Renal cortical epithelial cell (primary cell): ENCODE measurements at places on chromosomes 16 and 17.
A peak's percentile ranks its signal among the peaks of the same experiment; 100 is the strongest.

GRCh38 chr16:50146479-50147435, 6.3 kb upstream of the TENT4B start:
- peak; percentile 99 for DNase-seq

DNA sequence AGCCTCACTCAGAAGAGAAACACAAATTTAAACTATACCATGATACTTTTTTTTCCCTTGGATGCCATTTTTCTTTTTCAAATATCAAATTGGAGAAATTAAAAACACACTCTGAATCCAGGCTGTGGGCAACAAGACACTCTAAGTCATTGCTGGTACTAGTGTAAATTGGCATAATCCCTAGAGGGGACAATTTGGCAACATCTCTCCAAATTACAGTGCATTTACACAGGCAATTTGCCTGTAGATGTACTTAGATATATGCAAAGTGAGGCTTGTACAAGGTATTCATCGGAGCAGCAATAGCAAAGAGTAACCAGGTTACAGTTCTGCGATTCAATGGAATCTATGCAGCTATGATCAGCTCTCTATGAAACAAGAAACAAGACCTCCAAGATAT, 6.7 kb upstream of the GUCY2D start:
- no peak for DNase-seq

DNA sequence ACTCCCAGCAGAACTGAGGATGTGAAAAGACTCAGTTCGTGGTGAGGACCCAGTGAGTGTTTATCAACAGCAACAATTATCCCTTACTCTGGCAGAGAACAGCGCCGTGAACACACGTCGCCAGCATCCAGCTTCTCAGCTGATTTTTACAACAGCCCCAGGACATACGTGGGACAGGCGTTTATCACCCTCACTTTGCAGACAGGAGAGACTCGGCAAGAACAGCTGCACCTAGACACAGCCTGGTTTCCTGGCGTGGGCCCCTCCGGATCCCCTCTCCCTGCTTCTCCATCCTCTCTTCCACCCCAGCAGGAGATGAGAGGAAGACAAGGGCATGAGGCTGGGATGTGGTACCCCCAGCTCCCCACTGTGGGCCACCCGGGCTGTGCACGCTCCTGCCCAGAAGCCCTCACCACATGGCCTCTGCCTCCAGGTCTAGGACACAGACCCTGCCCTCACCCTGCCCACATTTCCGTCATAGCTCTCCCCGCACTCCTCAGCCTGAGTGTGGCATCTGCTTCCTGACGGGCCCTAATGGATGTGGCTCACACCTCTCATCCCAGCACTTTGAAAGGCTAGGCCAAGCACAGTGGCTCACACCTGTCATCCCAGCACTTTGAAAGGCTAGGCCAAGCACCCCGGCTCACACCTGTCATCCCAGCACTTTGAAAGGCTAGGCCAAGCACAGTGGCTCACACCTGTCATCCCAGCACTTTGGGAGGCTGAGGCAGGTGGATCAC, 17.5 kb downstream of the ABR start:
- no peak for DNase-seq

DNA sequence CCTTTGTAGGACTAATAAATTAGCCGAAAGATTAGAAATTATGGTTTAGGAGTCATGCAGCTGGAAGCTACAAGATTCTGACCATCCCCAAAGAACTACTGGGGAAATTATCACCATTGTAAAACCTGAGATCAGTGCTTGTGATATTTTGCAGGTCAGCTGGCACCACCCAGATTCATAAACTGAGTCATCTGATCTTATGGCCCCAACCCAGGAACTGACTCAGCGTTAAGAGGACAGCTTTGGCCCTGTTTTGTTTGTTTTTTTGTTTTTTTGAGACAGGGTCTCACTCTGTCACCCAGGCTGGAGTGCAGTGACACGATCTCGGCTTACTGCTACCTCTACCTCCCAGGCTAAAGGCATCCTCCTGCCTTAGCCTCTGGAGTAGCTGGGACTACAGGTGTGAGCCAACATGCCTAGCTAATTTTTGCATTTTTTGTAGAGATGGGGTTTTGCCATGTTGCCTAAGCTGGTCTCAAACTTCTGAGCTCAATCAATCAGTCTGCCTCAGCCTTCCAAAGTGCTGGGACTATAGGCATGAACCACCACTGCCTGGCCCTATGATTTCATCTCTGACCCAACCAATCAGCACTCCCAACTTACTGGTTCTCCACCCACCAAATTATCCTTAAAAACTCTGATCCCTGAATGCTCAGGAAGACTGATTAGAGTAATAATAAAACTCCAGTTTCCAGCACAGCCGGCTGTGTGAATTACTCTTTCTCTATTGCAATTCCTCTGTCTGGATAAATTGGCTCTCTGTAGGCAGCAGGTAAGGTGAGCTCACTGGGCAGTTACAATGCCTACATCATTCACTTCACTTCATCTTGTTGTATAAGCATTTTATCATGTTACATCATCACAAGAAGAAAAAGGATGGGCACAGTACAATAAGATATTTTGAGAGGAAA, 79.4 kb upstream of the KSR1 start:
- DNase-seq: peak; percentile 65

DNA sequence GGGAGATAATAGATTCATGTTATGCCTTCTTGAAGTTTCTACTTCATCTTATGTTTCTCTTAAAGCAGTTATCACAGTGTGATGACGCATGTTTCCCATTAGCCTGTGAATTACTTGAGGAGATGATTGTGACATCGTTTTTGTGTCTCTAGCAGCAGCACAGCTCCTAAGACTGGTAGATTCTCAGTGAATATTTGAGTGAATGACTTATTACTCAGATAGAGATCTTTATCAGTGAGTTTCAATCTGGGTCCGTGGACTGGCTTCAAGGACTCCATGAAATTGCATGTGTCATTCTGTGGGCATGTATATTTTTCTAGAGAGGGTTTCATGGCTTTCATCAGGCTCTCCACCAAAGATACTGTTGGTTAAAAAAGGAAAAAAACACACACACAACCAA, 29.9 kb downstream of the YPEL2 start:
- peak; percentile 47 for DNase-seq

GRCh38 chr16:73412416-73412815, 364.5 kb upstream of the ZFHX3 start:
- no peak for DNase-seq

DNA sequence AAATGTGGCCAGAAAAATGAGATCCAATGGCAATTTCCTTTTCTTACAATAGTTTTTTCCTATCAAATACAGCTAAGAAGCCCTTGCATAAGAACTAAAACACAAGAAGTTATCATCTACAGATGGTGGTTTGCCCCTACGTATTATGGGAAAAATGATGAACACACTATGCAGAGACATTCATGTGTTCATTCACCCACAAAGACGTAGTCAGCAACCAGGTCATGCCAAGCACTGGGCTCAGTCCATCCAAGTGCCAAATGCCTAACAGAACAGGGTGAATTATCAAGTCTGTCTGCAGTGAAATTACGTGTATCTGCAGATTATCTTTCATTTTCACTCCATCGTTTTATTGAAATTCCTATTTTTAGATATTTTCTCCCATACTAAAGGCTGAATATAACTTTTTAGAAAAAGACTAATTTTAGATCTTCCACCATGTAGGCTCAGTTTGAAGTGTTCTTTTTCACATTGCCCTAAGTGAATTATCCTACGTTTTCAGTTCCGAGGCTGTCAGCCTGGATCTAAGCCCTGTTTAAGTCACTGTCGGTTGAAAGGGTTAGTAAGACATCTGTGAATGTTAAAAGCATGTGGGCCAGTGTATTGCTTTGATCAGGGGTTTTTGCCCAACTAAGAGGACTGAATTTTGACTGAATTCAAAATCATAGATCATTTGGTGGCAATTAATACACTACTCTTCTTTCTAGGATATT, 78.1 kb upstream of the DHX40 start:
- DNase-seq: no peak

DNA sequence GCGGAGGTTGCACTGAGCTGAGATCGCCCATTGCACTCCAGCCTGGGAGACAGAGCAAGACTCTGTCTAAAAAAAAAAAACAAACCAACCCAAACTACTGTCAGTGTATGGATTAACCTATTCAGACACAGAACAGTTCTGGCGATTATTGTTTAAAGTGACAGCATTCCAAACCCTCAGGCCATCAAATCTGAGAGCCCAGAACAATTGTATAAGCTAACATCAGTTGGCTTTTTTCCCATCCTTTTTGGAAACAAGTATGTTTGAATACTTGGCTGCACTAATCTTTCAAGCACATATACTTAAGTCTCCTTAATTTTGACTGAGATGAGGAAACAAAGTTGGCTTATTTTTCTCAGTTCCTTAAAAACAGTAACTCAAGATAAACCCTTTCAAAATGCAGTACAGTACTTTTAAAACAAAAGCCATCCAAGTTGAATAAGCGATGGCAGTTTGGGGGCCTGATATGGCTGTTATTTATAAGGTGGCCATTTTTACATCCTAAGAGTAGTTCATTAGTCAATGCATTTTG, 1.4 kb downstream of the ZSWIM7 start:
- DNase-seq: no peak

- no peak for DNase-seq
These were observed 105.7 kb downstream of the IRX5 start for GRCh38 chr16:55036371-55036821.

DNA sequence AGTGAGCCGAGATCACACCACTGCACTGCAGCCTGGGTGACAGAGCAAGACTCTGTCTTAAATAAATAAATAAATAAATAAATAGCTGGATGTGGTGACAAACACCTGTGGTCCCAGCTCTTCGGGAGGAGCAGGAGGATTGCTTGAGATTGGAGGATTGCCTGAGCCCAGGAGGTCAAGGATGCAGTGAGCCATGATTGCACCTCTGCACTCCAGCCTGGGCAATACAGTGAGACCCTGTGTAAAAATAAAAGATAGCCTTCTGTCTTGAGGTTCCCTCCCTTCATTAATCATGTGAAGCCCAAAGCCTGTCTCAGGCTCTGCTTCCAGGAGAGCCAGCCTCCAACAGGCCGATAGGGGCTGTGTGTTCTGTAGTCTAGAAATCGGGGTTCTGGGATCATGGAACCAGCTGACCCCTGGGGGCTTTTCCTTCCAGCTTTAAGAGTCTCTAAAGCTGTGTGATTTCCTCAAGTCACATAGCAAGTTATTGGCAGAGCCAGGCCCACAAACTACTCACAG, 34.5 kb upstream of the IL34 start:
- DNase-seq: no peak

- DNase-seq: no peak
These were observed 665 bp upstream of the GRIN2C start for GRCh38 chr17:74860229-74860871.

- peak; percentile 24 for DNase-seq
These were observed 18.9 kb downstream of the C16orf86 start for GRCh38 chr16:67685388-67686112.

DNA sequence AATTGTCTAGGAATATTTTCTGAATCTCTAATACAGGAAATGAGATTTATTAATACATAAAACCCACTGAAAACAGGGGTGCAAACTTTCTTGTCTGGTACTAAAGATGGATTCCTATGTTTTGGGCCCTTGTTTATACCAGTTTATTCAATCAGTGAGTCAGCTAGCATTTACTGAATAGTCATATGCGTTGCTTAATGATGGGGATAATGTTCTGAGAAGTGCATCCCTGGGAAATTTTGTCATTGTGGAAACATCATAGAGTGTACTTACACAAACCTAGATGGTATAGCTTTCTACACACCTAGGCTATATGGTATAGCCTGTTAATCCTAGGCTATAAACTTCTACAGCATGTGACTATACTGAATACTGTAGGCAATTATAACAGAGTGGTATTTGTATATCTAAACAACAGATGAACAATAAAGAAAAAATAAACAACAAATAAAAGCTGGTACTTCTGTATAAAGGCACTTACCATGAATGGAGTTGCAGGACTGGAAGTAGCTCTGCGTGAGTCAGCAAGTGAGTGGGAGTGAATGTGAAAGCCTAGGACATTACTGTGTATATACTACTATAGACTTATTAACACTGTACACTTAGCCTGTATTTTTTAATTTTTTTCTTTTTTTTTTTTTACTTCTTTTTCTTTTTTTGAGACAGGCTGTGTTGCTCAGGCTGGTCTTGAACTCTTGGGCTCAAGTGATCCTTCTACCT, 63.7 kb downstream of the SIAH1 start:
- peak; percentile 61 for DNase-seq

DNA sequence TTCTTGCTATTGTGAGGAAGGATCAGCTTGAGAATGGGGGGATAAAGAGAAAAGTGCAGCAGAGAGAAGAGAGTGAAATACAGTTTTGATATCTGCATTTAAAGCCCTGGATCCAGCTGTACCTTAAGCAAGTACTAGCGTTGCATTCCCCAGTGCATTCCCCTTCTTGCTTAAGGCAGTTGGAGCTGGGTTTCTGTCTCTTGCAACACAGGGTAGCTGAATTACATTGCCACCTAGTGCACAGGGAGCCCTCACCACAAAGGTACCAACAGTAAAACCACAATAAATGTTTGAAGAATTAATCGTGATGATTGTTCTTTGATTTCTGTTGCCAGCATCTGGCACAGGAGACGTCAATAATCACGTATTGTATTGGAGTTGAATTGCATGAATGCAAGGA, 588.7 kb downstream of the RBFOX1 start:
- DNase-seq: no peak

DNA sequence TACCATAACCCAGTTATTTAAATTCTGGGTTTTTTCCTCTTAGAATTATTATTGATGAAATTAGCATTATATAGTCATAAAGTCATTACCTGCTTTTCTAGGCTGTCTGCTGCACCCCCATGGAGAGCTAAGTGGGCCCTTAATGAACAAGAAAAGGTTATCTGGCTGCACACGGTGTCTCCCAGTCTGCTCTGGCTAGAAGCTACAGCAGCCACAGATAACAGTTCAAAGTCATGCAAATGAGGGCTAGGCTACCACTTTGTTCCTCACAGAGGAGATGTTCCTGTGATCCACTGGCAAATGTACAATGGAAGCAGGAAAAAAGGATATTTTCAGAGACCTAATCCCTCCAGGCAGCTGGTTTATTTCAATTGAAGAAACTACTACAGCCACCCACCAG, 112.1 kb downstream of the SNX11 start:
- no peak for DNase-seq

DNA sequence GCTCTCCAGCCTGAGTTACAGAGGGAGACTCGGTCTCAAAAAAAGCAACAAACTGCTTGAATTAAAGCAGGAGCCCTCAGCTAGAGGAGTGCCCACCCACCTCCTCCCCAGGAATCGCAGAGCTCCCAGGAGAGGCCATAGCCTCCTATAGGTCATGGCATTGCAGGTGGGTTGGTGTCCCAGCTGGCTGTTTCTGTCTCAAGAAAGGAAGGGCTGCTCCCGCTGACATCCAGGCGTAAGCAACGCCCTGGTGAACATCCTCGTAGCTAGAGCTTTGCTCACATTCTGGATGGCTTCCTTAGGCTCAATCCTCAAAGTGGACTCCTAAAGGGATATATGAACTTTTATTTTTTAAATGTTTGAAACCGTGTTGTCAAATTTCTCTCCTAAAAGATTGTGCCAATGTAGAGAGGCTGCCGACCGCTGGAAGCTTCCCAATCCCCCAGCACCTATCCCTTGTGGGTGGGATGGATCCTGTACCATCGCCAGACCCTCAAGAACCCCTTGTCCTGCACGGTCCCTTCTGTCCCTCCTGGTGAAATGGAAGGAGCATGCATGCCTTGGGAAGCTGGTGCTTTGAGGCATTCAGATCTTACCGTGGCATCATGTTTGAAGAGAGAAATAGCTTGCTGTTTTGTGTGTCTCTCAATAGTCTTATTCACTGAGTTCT, 5.9 kb downstream of the NLRC5 start:
- no peak for DNase-seq
